Kidney (tissue), 22 donors: ENCODE measurements at places on chromosomes 3 and 15. TPM values are rescaled to one million over a fixed set of nuclear protein-coding genes. Genes with fewer than 3 reads are reported as not detected.

DNA sequence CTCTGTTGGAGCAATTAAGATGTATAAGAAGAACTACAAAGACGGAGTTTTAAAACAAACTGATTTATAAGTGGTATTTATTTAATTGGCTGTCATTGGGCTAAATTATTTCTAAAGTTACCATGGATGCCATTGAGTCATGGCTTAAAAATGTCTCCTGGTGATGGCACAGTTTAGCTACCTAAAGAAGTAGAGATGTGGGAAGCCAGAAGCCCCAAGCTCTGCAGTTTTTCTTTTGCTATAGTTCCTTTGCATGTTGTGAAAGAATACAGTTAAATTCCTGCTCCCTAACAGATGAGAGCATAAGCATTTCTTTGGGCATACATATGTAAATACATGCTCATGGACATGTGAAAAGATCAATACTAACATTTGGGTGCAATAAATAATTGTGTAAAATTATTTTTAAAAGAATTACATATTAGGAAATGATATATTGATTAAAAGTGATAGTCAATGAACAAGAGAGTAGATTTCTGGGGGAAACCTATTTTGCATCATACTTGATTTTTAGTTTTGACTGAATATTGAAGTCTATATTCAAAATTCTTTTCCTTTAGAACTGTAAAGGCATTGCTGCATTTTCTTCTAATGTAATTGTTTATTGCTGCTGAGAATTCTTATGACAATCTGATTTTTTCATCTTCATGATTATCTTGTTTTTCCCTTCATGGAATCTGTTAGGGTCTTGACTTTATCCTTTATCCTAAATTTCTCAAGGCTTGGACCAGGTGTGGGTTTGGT, 2.1 kb downstream of the OPA1 start:
- H3K4me1 ChIP-seq: peaks cover 2% of the 10 kb centered on the region
- no peaks in the 10 kb centered on the region for H3K36me3 ChIP-seq
- DNase-seq: no peak
- no peaks in the 10 kb centered on the region for H3K27me3 ChIP-seq

DNA sequence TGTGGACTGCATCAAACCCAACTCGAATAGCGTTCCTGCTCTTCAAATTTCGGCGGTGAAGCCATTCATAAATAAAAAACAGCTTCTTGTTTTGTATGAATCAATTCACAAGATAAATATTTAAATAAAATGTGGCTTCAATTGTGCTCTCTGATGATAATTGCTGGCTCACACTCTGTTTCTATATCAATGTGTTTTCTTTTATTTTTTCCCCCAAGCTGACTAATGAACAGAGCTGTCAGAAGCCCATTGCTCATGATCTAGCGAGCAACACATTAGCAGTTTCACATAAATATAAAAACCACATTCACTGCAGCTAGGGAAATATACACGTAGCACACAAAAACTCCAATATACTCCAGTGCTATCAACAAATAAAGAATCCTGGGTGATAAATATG, 45.0 kb upstream of the FOXP1 start:
- no peak overlapping the region for H3K4me3 ChIP-seq
- no peak overlapping the region for H3K27ac ChIP-seq
- no peaks in the 10 kb centered on the region for H3K27me3 ChIP-seq

- no peaks in the 10 kb centered on the region for H3K36me3 ChIP-seq
- H3K4me1 ChIP-seq: no peaks in the 10 kb centered on the region
- no peak overlapping the region for H3K27ac ChIP-seq
- H3K27me3 ChIP-seq: no peaks in the 10 kb centered on the region
- no peak overlapping the region for H3K4me3 ChIP-seq
Observed at GRCh38 chr15:44261007-44261706, 27.4 kb upstream of the GOLM2 start.

- peak; percentile 59 for DNase-seq
- peaks cover 7% of the 10 kb centered on the region for H3K27me3 ChIP-seq
- no peaks in the 10 kb centered on the region for H3K36me3 ChIP-seq
- no peaks in the 10 kb centered on the region for H3K4me1 ChIP-seq
- H3K4me3 ChIP-seq: peak within 1 kb of the TSS; percentile 41
- no peak within 1 kb of the TSS for H3K27ac ChIP-seq
Observed at GRCh38 chr15:51094606-51095569, at the start of gene TNFAIP8L3. Gene TNFAIP8L3, minus strand, starts transcription at chr15:51094906. Its CDS starts 311 bp downstream, at chr15:51094595.

- no peak overlapping the region for H3K27ac ChIP-seq
- DNase-seq: no peak
- H3K36me3 ChIP-seq: no peaks in the 10 kb centered on the region
- no peaks in the 10 kb centered on the region for H3K27me3 ChIP-seq
Observed at GRCh38 chr3:40985195-40985594, 214.1 kb upstream of the CTNNB1 start.

DNA sequence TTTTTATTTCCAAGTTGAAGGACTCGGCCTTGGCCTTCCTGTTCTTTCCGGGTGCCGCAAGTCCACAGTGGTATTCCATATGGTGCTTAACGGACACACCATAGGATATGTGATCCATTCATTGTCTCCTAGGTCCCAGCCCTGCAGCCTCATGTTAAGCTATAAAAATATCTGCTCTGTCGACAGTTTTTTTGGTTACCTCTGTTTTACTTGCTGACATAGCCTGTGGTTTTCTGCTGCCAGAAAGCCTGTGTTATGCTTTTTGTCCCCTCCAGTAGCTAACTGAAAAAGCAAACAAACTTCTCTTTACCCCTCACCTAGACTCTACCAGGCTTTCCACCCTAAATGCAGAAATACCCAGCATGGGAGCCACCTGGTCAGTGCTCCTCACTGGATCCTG, 5.3 kb downstream of the INAFM2 start:
- no peak for DNase-seq
- no peaks in the 10 kb centered on the region for H3K27me3 ChIP-seq
- no peaks in the 10 kb centered on the region for H3K36me3 ChIP-seq
- H3K4me3 ChIP-seq: no peak overlapping the region

EPHA3 gene
- total RNA-seq: 6.5 TPM

GP9 gene
- total RNA-seq: not detected

SCN5A gene
- total RNA-seq: 0.72 TPM

DNA sequence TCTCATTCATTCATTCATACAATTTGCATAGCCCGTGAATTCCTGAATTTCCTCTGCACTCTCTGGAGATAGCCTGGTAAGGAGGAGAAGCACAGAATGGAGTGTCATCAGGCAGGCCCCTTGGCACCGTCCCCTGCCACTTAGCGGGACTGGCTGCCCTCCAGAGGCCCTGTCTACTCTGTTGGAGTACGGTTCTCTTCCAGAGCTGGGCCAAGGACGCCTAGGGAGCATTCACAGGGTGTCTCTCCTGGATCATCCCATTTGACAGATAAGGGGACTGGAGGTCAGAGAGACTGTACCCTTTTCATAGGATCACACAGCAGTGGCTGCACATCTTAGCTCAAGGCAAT, 48.0 kb downstream of the PTH1R start:
- no peak for DNase-seq
- H3K4me3 ChIP-seq: no peak overlapping the region
- no peak overlapping the region for H3K27ac ChIP-seq

DNA sequence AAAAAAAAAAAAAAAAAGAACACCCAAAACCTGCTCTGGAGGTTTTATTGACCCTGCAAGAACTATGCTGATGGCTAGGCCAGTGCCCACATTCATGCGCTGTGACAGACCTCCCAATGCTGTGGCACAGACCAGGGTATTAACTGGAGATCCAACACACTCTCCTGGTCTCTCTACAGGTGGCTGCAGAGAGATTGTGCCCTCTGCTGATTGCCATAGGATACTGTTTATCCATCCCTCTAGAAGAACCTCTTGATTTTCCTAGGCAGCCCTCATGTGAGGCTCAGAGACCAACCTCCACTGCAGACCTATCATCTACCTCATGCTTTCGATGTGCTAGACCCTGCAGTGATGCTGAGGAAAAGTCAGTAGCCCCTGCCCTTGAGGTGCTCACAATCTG, 125.5 kb upstream of the TRIM42 start:
- no peaks in the 10 kb centered on the region for H3K27me3 ChIP-seq
- H3K4me1 ChIP-seq: no peaks in the 10 kb centered on the region
- no peak overlapping the region for H3K27ac ChIP-seq

GRCh38 chr15:73225358-73226015, 143.3 kb downstream of the HCN4 start:
- H3K4me3 ChIP-seq: no peak overlapping the region
- H3K27me3 ChIP-seq: no peaks in the 10 kb centered on the region
- no peaks in the 10 kb centered on the region for H3K36me3 ChIP-seq
- H3K27ac ChIP-seq: no peak overlapping the region

TRPC1 gene
- total RNA-seq: 13.2 TPM

GRCh38 chr3:23590424-23591273, 215.1 kb upstream of the UBE2E1 start:
- H3K4me1 ChIP-seq: peaks cover 3% of the 10 kb centered on the region
- H3K36me3 ChIP-seq: no peaks in the 10 kb centered on the region
- no peak for DNase-seq

GAP43 gene
- 0.19 TPM for total RNA-seq

GOLGA8N gene
- total RNA-seq: 14.7 TPM

- H3K4me3 ChIP-seq: no peak overlapping the region
- no peak overlapping the region for H3K27ac ChIP-seq
- no peaks in the 10 kb centered on the region for H3K27me3 ChIP-seq
Observed at GRCh38 chr15:81264072-81264857, 59.7 kb downstream of the STARD5 start.

PP2D1 gene
- not detected for total RNA-seq

GRCh38 chr15:33639978-33640377, 328.3 kb upstream of the CHRM5 start:
- no peaks in the 10 kb centered on the region for H3K4me1 ChIP-seq
- H3K4me3 ChIP-seq: no peak overlapping the region
- no peaks in the 10 kb centered on the region for H3K27me3 ChIP-seq

SLITRK3 gene
- total RNA-seq: 0.44 TPM

DNA sequence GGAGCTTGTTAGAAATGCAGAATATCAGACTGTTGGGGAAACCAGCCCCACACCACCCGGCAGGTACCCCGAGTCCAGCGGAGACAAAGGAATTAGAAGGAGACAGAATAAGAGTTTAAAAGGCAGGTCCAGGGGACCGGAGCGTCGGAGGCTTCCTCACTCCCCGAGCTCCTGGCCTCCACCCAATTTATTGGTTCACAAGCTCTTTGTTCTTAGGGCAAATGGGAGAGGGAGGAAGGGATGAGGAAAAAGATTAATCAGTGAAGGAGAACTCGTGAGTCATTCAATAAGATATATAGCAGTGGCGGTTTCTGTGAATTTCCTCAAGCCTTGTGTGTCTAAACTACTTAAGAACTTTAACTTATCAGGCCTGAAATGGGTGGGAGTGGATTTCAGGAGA, 32.1 kb upstream of the WDR72 start:
- H3K36me3 ChIP-seq: no peaks in the 10 kb centered on the region
- DNase-seq: no peak
- H3K27me3 ChIP-seq: no peaks in the 10 kb centered on the region

THBS1 gene
- total RNA-seq: 377 TPM

- no peak overlapping the region for H3K4me3 ChIP-seq
- H3K27ac ChIP-seq: no peak overlapping the region
- H3K36me3 ChIP-seq: no peaks in the 10 kb centered on the region
Observed at GRCh38 chr15:77015646-77016320, 20.9 kb downstream of the PSTPIP1 start.

DNA sequence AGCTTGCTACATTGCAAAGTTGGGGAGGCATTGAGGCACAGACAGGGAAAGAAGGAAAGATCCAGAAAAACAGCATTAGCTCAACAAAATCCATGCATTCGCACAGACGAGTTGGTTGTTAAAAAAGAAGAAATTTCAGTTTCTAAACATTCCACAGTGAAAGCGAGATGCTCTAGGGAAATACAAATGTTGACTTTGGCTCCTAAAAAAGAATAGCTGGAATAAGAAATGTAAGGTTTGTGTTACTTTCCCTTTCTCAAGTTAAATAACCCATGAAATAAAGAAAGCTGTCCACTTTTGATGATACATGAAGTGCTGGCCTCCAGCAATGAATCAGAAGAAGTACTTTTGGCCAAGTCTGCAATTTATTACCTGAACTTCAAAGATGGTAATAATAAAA, 465.1 kb downstream of the ERC2 start:
- H3K27me3 ChIP-seq: no peaks in the 10 kb centered on the region
- peak; percentile 78 for DNase-seq
- H3K27ac ChIP-seq: no peak overlapping the region
- H3K36me3 ChIP-seq: no peaks in the 10 kb centered on the region

GRCh38 chr3:98073486-98073885, 13.5 kb upstream of the OR5AC2 start:
- no peak overlapping the region for H3K4me3 ChIP-seq
- no peak for DNase-seq
- H3K27ac ChIP-seq: no peak overlapping the region
- H3K4me1 ChIP-seq: no peaks in the 10 kb centered on the region

DNA sequence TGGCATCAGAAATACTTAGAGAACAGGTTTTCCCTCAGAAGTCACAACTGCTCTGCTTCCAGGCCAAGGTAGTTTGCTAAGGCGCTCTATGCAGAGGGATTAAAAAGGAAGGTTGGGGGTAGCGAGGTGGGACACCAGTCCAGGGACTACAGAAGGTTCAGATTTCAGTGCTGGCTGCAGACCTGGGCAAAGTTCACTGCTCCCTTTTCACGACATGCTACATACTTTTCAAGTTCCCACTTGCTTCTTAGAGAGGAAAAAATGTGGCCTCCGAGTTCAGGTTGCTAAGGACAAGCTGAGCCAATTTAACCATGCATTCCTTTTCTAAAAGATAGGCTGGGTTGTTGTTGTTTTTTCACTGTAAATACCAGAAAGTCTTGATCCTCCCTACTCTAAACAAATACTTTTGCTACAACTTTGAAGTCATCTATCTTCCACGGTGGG, 158.6 kb upstream of the NR2F2 start:
- H3K4me3 ChIP-seq: peak overlapping the region; percentile 42
- no peaks in the 10 kb centered on the region for H3K27me3 ChIP-seq
- H3K36me3 ChIP-seq: no peaks in the 10 kb centered on the region
- H3K27ac ChIP-seq: peak overlapping the region; percentile 68
- DNase-seq: peak; percentile 89

CD86 gene
- total RNA-seq: 6.3 TPM

DNA sequence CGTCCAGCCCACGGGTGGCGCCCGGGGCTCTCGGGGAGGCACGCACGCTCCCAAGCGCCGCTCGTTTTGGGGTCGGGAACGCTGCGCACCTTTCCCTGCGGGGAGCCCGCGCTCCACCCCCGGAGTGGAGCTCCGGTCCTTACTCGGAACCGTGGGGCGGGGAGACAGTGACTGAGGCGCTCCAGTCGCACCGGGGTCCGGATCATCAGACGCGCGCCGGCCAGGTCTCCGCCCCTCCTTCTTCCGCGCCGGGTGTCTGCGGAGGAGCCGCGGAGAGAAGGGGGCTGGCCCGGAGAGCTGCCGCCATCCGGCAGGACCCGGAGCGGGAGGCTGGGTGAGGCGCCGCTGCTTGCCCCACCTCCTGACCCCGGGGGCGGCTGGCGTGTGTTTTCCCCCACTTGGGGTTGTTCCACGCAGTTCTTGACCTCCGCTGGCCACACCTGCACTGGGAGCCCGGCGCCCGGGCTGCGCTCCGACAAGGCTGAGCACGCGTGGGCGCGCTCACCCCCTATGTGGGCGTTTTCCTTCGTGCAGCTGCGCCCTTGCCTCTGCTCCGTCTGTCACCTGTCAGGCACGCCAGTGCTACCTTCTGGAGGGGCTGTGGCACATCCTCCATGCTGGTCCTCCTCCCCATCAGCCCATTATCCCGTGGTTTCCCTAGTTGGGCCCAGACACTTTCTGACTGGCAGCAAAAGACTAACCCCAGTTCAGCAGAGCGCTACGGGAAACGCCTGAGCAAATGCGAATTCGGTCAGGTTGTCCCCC, at the start of gene MCF2L2:
Gene MCF2L2 (minus strand): TSS at position 173 of the 765 bp plus-strand sequence. CDS start 642 bp downstream, outside the sequence.
- no peaks in the 10 kb centered on the region for H3K36me3 ChIP-seq
- H3K4me1 ChIP-seq: peaks cover 8% of the 10 kb centered on the region
- peak; percentile 81 for DNase-seq
- H3K27ac ChIP-seq: no peak within 1 kb of the TSS
- H3K27me3 ChIP-seq: peaks cover 7% of the 10 kb centered on the region
- peak within 1 kb of the TSS; percentile 46 for H3K4me3 ChIP-seq
